ENCODE measurements at places on chromosomes 11 and 22.

DNA sequence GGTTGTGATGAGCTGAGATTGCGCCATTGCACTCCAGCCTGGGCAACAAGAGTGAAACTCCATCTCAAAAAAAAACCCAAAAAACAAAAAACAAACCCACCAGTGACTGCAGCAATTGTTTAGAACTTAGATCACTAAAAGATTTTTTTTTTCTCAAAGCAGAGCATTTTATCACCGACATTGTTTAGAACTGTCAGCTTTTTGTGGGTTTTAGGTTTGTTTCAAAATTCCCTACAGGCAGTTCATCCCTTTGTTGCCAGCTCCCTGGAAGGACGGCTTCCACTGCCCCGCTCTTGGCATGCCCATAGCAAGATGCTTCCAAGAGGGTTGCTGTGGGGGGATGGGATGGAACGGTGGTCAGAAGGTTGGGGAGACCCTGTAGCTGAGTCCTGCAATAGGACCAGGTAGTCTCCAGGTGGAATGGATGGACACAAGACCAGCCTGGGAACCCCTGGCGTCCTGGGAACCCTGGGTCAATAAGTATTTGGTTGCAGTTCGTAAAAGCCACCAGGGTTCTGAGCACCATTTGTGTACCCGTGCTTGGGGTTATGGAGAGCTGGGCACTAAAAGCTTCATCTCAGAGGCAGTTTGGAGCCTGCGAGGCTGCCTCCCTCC is 46.7 kb downstream of the TSPAN18 start:
- DNase-seq, result no peak

DNA sequence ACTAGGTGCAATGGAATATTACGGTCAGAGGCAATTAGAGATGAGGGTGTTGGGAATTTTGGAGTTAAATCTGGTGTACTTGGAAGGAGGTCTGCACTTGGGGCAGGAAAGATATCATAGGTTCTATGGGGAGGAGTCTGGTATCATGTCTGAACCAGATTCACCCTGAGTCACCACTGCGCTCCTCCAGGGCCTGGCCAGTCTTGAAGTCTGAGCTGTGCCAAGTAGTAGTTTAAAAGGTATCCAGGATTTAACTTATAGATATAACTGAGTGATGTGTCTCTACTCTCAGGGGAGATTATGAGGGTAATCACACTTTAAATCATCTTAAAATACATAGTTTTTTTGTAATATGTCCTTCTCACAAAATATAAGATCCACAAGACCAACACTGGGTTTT is 6.6 kb downstream of the CNGA4 start:
- DNase-seq, result no peak

DNA sequence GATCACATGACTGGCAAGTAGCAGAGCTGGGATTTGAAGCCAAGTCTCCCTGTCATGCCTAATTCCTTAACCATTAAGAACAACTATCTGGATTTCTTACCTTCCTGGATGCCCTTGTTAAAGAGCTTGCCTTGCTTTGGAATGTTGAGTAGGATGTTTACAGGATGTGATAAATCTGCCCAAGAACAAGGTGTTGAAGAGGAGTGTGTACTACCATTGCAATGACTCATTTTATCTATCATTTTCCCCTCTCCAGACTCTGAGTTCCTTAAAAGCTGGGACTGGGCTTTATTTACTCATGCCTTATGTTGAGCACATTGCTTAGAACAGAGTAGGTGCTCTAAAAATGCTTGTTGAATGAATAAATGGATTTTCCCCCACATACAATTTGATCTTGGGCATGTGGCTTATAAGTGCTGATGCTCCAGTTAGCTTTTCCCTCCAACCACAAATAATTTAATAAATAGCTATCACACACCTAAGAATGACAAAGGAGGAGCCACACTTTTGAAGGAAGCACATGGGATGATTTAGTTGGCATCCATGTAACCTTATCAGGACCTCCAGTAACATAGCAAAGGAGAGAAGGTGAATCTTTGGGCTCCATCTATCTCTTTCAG is 268.6 kb upstream of the SESN3 start:
- no peak for DNase-seq

GRCh38 chr22:32073823-32074380 is 30.8 kb downstream of the SLC5A1 start:
- no peak for DNase-seq

GRCh38 chr11:121112498-121113455 is 11.7 kb downstream of the TECTA start:
- peak; percentile 60 for DNase-seq

DNA sequence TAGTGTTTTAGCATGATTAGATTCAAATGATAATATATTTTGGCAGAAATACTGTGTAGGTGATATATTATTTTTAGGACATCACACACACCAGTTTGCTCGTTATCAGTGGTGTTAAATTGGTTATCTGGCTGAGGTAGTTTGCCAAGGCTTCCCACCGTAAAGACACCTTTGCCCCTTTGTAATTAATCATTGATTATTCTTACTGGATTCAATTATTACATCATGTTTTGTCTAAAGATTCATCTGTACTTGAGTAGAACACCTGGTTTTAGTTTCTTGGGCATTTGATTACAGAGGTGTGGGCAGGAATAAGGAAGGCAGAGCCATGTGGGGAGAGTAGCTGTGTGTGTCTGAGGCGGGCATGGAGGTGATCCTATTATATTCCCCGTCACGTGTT is 39.5 kb upstream of the ST14 start:
- no peak for DNase-seq

- no peak for DNase-seq
These were observed 34.6 kb upstream of the BID start for GRCh38 chr22:17808693-17809403.

GRCh38 chr11:119446434-119446833 is 23.5 kb upstream of the THY1 start:
- DNase-seq, result no peak

GRCh38 chr11:11239959-11240358 is 113.1 kb downstream of the CSNK2A3 start:
- DNase-seq, result no peak

All from HuH-7.5 (cell line).